Activated naive CD4-positive, alpha-beta T cell (primary cell): ENCODE measurements at places on chromosomes 12 and 14.

GRCh38 chr12:97404543-97404942 lies 58.1 kb upstream of the RMST start:
- no peak for DNase-seq

DNA sequence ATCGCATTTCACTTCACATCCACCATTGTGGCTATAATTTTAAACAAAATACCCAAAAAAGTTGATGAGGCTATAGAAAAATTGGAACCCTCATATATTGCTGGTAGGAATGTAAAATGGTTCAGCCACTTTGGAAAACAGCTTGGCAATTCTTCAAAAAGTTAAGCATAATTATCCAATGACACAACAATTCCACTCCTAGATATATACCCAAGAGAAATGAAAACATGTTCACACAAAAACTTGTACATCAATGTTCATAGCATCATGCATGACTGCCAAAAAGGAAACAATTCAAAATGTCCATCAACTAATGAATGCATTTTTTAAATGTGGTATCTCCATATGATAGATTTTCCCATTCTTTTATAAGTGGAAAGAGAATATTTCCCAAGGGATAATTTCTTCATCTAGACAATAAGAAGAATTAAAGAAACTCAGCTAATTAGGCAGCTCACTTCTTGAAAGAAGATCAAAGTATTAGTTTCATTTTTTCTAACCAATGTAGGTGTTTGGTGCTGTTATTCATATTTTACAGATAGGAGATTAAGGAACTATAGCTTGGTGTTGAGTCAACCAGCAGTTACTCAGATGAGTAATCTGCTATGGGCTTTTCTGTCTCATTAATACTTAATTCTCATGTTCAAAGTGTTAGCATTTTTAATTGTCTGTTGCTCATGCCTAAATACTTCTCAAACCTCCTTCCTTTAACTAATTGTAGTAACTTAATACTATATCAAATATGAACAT lies 32.8 kb downstream of the YEATS4 start:
- DNase-seq: no peak

GRCh38 chr12:68559984-68560850 lies 50.5 kb upstream of the RAP1B start:
- DNase-seq: no peak

DNA sequence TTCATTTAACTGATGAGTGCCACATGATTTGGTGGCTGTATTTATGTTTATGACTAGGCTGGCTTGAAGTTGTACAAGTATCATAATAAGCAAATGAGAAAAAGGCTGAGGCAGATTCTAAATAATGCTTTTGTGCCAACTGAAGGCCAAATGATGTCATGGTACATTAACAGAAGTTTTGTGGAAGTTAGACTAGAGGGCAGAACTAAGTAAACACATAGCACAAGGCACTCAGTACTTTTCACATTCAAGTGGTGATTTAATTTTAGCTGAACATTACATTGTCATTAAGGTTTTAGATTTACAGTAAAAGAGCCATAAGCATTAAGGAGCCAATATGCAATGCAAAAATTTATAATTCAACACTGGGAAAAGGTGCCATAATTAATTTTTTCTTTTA lies 21.1 kb downstream of the PPP1CC start:
- no peak for DNase-seq

DNA sequence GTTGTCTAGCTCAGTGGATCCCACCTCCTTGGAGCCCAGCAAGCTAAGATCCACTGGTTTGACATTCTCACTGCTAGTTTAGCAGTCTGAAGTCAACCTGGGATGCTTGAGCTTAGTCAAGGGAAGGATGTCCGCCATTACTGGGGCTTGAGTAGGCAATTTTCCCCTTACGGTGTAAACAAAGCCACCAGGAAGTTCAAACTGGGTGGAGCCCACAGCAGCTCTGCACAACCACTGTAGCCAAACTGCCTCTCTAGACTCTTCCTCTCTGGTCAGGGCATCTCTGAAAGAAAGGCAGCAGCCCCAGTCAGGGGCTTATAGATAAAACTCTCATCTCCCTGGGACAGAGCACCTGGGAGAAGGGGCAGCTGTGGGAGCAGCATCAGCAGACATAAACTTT lies 16.7 kb upstream of the TAS2R43 start:
- no peak for DNase-seq

- DNase-seq: no peak
Observed at GRCh38 chr12:12126551-12126950, 55.8 kb downstream of the BCL2L14 start.

DNA sequence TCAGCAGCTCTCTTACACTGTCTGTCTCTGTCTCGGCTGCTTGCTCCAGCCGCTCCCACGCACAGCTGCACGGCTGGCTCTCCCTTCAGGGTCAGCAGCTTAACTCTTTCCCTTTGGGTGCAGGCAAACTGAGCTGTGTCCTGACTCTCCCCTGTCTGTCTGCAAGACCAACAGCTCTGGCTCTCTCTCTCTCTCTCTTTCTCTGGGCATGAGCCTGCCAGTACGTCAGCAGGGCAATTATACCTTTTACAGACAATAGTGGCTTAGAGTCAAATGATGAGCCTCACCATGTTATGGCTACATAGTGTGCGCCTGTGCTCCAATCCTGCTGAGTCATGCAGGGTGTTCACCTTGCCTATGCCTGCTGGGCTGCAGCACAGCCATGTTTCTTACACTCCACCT lies 120.5 kb upstream of the DDHD1 start:
- no peak for DNase-seq

- no peak for DNase-seq
Observed at GRCh38 chr12:97305651-97306050, 157.0 kb upstream of the RMST start.

- DNase-seq: no peak
Observed at GRCh38 chr14:36271222-36271621, 49.2 kb downstream of the MBIP start.

DNA sequence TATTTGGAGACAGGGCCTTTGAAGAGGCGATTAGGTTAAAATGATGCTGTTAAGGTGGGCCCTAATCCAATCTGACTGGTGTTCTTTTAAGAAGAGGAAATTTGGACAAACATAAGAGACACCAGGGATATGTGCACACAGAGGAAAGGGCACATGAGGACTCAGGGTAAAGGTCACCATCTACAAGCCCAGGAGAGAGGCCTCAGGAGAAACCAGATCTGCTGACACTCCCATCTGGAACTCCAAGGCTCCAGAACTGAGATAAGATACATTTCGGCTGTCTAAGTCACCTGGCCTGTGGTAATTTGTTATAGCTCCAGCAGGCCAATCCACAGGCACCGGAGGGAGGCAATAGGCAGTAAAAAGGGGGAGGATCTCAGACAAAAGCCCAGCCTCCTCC lies 48.6 kb downstream of the KICS2 start:
- no peak for DNase-seq

DNA sequence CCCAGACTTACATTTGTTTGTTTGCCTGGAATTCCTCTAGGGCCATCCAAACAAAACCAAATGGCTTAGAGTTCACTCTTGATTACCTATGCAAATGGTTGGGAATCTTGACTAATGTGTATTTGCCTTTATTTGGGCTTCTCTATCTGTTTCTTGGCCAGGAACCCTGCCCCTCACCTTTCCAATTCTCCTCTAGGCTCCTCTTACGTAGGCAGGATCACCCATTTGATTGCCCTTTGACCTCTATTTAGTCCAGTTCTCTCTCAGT lies 123.0 kb upstream of the DYRK2 start:
- DNase-seq: no peak

GRCh38 chr12:96500693-96501092 lies 11.3 kb downstream of the CFAP54 start:
- no peak for DNase-seq

DNA sequence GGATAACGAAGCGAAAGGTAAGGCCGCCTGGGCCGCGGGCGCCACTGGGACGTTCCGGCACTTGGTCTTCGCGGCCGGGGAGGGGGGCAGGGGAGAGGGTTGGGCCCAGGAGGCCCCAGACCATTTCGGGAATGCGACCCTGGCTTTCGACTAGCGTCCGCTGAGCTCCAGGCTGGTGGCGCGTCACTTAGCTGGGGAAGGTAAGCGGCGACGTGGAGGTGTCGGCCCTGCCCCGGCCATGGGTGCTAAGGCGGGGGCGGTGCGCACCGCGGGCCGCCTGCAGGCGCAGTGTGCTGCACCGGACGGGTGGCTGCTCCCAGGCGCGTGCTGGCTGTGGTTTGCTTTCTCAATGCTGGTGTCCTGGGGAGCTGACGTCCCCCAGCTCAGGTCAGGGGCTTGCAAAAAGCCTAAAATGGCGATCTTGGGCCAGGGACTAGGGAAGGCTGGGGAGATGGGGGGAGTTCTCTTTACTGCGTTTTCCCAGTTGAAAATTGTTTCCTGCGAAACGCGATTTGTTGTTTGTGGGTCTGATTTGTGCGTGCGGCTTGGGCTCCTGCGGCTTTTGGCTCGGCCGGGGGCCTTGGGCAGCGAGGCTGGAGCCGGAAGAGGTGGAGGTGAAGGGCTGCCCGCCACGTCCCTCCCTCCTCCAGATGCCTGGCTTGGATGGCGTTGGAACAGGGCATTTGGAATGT lies 1.2 kb downstream of the HOXC10 start:
- no peak for DNase-seq

DNA sequence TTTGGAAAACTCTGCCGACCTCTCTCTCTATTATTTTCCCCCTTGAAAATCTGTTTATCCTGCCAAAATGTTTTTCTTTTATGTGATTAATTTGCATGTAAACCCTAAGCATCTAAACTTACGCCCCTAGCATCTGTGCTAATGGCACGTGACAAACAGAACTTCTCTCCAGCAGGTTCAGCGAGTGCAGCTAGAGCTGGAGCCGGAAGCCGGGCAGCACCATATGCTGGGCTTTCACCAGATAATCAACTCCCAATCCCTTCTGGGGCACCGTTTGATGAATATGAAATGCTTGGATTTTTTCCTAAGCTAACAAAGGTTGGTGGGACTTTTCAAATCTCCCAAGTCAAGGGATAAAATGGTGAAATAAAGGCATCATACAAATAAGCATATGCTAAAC lies 667.5 kb upstream of the TMEM132C start:
- no peak for DNase-seq
